Frontal cortex (tissue), 4 donors: ENCODE measurements at places on chromosomes 2 and 18. TPM values are rescaled to one million over a fixed set of nuclear protein-coding genes. Genes with fewer than 3 reads are reported as not detected.

The CCNYL1 gene
- 51.0 TPM for total RNA-seq

GRCh38 chr2:95232232-95232631, 24.9 kb downstream of the ZNF892 start:
- DNase-seq: no peak

DNA sequence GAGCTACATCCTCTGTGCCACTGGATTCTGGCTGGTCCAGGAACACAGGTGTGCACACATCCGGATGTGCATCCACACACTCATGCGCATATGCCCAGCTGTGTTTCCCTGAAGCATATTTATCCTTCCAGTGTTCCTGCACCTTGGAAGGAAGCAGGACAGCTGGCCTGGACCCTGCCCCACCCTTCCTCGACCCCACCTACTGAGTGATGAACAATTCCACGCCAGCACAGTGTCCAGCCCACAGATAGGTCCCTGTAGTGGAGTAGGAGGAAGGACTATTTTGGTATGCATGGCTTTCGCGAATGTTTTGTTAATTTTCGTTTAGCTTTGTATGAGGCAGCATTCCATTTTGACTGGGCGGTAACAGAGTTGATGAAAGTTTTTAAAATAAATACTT, 211.5 kb downstream of the AGAP1 start:
- no peak for DNase-seq

GRCh38 chr2:150387586-150388288, 99.7 kb downstream of the RND3 start:
- DNase-seq: no peak

DNA sequence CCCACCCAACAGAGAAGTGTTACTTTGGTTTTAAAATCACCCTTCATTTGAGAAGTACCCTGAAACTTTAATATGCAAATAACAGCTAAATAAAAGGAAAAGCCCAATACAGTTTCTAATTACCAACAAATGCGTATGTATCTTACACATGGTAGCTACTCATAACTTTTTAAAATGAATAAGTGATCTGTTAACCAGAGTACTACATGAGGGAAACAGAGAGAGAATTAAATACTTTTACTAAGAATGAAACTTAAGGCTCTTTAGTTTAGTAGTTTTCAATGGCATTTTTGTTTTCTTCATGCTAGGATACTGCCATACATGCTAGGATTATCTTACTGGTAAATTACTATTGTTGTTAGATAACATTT, 39.1 kb upstream of the NABP1 start:
- DNase-seq: no peak

DNA sequence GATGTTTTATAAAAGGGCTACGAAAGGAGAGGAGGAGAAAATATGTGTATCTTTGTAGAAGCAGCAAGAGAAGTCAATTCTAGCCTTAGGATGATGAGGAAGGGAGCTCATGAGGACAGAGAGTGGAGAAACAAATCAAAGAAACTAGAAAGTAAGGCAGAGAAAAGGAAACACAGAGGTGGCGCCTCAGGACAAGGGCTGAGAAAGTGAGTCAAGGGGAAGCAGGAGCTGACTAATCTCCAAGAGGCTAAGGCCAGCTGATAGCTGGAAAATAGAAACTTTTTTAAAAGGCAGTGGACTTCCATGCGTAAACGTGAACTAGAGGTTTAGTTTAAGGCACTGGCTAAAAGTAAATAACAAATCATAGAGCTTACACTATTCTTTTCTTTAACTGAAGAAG, 173.3 kb downstream of the ANKRD44 start:
- DNase-seq: no peak

DNA sequence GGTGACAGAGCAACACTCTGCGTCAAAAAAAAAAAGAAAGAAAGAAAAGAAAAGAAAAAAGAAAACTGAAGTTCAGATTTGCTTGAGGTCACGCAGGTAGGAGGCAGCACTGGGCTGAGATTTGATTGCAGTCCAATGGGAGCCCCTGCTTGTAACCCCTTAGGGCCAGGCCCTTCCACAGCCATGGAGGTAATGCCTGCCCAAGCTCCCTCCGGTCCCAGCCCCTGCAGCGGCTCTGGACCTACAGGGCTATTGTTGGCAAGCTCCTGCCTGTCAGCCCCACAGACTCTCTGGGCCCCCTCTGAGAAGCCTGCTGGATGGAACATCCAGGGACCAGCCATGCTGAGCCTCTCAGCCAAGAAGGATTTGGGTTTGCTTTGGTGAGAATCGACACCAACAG, 12.2 kb downstream of the ZFP36L2 start:
- DNase-seq: no peak
